ENCODE measurements at places on chromosomes 3 and 15. TPM values are rescaled to one million over a fixed set of nuclear protein-coding genes. Genes with fewer than 3 reads are reported as not detected.
A peak's percentile ranks its signal among the peaks of the same experiment; 100 is the strongest.

DNA sequence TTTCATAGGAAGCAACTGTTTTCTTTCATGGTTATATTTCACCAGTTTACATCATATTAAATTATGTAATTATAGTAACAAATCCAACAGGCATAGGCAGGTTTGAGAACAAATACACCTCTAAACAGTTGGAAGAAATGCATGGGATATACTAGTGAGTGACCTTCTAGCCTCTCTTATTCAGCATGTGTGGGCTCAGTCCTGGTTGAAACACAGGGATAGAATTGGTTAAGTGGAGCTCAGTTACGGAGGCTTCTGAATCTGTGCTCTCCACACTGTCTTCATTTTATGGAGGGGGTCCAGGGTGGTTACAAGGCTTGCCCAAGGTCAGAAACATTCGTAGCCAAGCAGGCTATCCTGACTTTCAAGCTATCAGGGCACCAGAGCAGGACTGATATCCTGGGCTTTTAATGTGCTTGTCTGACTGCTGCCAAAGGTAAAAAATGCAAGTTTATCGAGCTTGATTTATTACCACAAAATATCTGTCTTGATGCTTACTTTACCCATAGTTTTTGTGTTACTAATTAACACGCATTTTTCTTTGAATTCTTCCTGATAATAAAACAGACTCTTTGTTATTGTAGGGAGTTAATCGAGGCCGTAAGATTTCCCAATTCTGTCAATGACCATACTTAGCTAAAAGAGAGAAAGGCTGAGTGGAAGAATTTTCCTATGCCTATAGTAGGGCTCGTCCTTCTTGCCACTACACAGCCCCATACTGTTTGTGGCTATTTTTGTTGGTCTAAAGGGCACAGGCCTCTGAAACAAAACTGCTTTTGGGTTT lies 89.6 kb downstream of the FILIP1L start:
- no peak for DNase-seq

Gene STOML1
- 6.5 TPM for total RNA-seq

Gene CFAP100
- not detected for total RNA-seq

Gene GPR15
- total RNA-seq = 1.4 TPM

- no peak for DNase-seq
Measured at GRCh38 chr3:161925749-161926360, 429.2 kb downstream of the OTOL1 start.

- peak; percentile 81 for DNase-seq
Measured at GRCh38 chr15:34583399-34584329, at the start of gene GOLGA8B. Gene GOLGA8B (minus strand): TSS chr15:34583651. CDS start chr15:34535912, 47,739 bp downstream.

DNA sequence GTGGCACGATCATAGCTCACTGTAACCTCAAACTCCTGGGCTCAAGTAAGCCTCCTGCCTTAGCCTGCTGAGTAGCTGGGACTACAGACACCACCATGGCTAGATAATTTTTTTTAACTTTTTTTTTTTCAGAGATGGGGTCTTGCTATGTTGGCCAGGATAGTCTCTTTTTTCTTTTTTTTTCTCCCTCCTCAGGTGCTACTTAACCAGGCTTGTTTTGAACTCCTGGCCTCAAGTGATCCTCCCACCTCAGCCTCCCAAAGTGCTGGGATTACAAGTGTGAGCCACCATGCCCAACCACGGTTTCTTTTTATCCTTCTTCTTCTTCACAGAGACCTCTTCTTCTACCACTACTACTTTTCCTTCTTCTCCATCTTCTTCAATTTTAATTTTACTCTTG lies 53.8 kb upstream of the MAP4 start:
- no peak for DNase-seq

DNA sequence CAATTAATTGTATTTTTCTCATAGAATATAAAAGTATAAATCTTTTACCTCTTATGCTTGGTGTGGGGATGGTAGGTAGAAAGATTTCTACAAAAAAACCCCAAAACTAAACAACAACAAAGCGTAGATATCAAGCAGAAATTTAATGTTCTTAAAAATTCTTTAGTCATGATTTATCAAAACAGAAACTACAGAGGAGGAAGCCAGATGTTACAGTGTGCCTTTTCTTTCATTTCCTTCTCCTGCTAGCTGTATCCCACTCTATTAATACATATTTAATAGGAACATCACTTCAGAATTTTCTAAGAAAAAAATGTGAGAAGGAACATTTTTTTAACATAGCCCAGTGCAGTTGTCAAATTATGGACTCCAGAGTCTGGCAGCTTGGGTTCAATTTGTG lies 420.6 kb downstream of the TUSC7 start:
- no peak for DNase-seq

GRCh38 chr3:138349926-138350665 lies 1.7 kb downstream of the MRAS start:
- DNase-seq = no peak

- DNase-seq = no peak
Measured at GRCh38 chr3:175898194-175898593, 1039.1 kb downstream of the NAALADL2 start.

All from activated CD8-positive, alpha-beta T cell treated with anti-CD3 and anti-CD28 coated beads for 36 hours (primary cell).